Natural killer cell (primary cell): ENCODE measurements at places on chromosomes 5 and 9. TPM values are rescaled to one million over a fixed set of nuclear protein-coding genes. Genes with fewer than 3 reads are reported as not detected.

GRCh38 chr5:90386099-90386710, 23.4 kb downstream of the CETN3 start:
- H3K27ac ChIP-seq: no peak overlapping the region
- H3K4me1 ChIP-seq: no peaks in the 10 kb centered on the region
- peak; percentile 18 for DNase-seq
- no peak overlapping the region for H3K4me3 ChIP-seq
- H3K36me3 ChIP-seq: no peaks in the 10 kb centered on the region

DNA sequence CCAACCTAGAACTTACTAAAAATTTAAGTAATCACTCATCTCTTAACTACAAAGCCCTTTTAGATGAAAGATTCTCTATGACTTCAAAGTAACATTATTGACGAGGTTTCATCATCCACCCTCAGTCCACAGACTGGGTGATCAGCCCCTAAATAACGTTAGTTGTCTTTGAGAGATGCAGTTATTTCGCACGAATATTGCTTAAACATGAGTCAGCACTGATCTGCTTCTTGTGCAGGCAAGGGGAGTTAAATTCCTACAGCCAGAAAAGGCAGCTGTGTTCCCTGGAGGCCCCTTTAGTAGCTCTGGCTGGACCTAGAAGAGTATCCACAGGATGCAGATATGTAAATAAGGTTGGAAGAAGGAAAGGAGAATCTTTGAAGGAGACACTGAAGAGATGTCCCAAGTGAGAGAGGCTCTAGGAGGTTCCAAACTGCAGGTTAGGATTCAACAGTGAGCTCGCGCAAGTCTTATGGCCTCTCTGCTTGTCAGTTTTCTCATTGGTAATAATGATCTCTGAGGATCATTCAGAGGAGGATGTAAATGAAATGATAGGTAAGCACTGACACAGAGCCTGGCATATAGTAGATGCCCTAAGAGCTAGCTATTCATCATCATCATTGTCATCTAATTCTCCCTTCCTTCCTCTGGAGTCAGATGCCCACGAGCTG, 122.2 kb upstream of the MAN2A1 start:
- no peak overlapping the region for H3K27ac ChIP-seq
- no peak overlapping the region for H3K4me3 ChIP-seq
- no peaks in the 10 kb centered on the region for H3K4me1 ChIP-seq

HINT1 gene
- 130 TPM for total RNA-seq

GRCh38 chr9:69178583-69179011, 4.5 kb downstream of the TJP2 start:
- no peak overlapping the region for H3K4me3 ChIP-seq
- peaks cover under 1% of the 10 kb centered on the region for H3K27me3 ChIP-seq
- H3K27ac ChIP-seq: no peak overlapping the region
- H3K36me3 ChIP-seq: no peaks in the 10 kb centered on the region

LCN12 gene
- total RNA-seq: 11.3 TPM

- H3K36me3 ChIP-seq: peaks cover 20% of the 10 kb centered on the region
- DNase-seq: no peak
- H3K4me3 ChIP-seq: no peak overlapping the region
- H3K27me3 ChIP-seq: no peaks in the 10 kb centered on the region
Observed at GRCh38 chr9:111648066-111648465, 13.3 kb upstream of the GNG10 start.

PAEP gene
- total RNA-seq: not detected

- no peaks in the 10 kb centered on the region for H3K36me3 ChIP-seq
- no peaks in the 10 kb centered on the region for H3K27me3 ChIP-seq
- no peak overlapping the region for H3K27ac ChIP-seq
- DNase-seq: no peak
- no peak overlapping the region for H3K4me3 ChIP-seq
Observed at GRCh38 chr5:6504677-6505415, 56.2 kb downstream of the UBE2QL1 start.

ACOT12 gene
- total RNA-seq: not detected

- no peak overlapping the region for H3K27ac ChIP-seq
- H3K4me1 ChIP-seq: peaks cover 20% of the 10 kb centered on the region
- H3K36me3 ChIP-seq: peaks cover 3% of the 10 kb centered on the region
- no peaks in the 10 kb centered on the region for H3K27me3 ChIP-seq
Observed at GRCh38 chr9:95876595-95876994, 1.1 kb downstream of the ERCC6L2 start.

- no peak overlapping the region for H3K4me3 ChIP-seq
- H3K4me1 ChIP-seq: no peaks in the 10 kb centered on the region
- no peak overlapping the region for H3K27ac ChIP-seq
Observed at GRCh38 chr9:370086-370485, 155.4 kb downstream of the DOCK8 start.

DNA sequence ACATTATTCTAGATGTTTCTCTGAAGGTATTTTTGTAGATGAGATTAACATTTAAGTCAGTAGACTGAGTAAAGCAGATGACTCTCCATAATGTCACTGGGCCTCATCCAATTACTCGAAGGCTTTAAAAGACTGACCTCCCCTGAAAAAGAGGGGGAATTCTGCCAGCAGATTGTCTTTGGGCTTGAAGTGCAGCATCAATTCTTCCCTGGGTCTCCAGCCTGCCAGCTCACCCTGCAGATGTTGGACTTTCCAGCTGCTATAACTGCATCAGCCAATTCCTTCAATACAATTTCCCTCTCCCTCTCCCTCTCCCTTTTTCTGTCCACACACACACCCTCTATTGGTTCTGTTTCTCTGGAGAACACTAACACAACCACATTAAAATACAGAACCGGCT, 472.8 kb downstream of the SPOCK1 start:
- no peaks in the 10 kb centered on the region for H3K36me3 ChIP-seq
- H3K27ac ChIP-seq: no peak overlapping the region
- no peaks in the 10 kb centered on the region for H3K4me1 ChIP-seq
- H3K4me3 ChIP-seq: no peak overlapping the region
- no peak for DNase-seq
- H3K27me3 ChIP-seq: no peaks in the 10 kb centered on the region

BAAT gene
- not detected for total RNA-seq

PLAC8L1 gene
- not detected for total RNA-seq

- no peak overlapping the region for H3K27ac ChIP-seq
- no peaks in the 10 kb centered on the region for H3K27me3 ChIP-seq
- no peaks in the 10 kb centered on the region for H3K4me1 ChIP-seq
Observed at GRCh38 chr5:25107853-25108252, 463.1 kb upstream of the CDH10 start.

GRCh38 chr9:13576101-13576500, 296.6 kb upstream of the MPDZ start:
- H3K36me3 ChIP-seq: no peaks in the 10 kb centered on the region
- no peak for DNase-seq
- H3K27ac ChIP-seq: no peak overlapping the region
- no peak overlapping the region for H3K4me3 ChIP-seq
- H3K4me1 ChIP-seq: no peaks in the 10 kb centered on the region
- no peaks in the 10 kb centered on the region for H3K27me3 ChIP-seq

GRCh38 chr9:113343732-113344231, 3.7 kb upstream of the WDR31 start:
- no peaks in the 10 kb centered on the region for H3K36me3 ChIP-seq
- peak; percentile 22 for DNase-seq
- H3K27ac ChIP-seq: no peak overlapping the region
- no peaks in the 10 kb centered on the region for H3K27me3 ChIP-seq

- H3K27me3 ChIP-seq: no peaks in the 10 kb centered on the region
- peaks cover 33% of the 10 kb centered on the region for H3K4me1 ChIP-seq
- no peak overlapping the region for H3K27ac ChIP-seq
Observed at GRCh38 chr5:10759111-10759510, 1.9 kb downstream of the DAP start.

DNA sequence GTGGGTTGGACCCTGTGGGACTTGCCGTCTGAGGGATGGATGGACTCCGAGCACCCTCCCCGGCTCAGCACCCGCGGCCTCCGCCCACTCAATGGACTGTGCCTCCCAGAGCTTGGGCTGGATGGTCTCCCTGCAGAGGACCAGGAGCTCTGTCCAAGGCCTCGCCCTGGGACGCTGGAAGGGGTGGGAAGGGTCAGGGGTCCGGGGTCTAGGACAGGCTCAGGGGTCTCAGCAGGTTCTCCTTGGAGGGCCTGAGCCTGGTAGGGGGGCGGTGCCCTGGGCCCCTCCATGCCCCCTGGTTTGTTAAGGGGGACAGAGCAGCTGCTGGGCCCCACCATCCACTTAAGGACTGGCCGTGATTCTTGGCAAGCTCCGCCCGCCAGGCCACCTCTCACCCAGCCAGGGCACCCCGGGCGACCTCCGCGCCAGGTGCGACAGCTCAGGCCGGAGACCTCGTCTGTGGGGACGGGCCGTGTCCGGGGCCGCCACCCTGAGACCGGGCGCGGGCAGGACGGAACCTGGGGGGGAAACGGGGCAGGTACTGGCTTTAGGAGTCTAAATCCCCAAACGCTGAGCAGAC, 29.2 kb downstream of the EXOC3 start:
- peak overlapping the region; percentile 61 for H3K4me3 ChIP-seq
- H3K27me3 ChIP-seq: peaks cover 17% of the 10 kb centered on the region
- H3K27ac ChIP-seq: no peak overlapping the region
- H3K36me3 ChIP-seq: peaks cover 2% of the 10 kb centered on the region

DNA sequence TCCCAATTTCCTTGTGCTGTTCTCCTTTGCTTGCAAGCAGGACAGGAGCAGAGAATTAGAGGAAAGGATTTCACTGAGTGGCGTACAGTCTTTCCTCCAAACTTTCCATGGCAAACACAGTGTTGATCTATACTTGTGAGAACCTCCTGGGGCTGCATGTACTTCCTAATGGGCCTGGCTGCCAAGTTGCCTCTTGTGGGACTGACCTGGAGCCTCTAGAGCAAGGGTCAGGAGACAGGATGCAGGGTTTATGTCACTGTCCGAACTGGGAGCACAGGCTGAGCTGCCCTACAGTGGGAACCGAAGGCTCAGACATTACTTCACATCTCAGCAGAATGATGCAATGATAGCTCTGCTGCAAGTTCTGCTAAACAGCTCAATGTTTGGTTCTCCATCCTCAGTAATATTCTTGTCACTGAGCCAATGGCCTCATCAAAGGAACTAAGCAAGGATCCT, 102.3 kb downstream of the ENC1 start:
- H3K4me3 ChIP-seq: no peak overlapping the region
- H3K27ac ChIP-seq: no peak overlapping the region
- H3K27me3 ChIP-seq: no peaks in the 10 kb centered on the region

DNA sequence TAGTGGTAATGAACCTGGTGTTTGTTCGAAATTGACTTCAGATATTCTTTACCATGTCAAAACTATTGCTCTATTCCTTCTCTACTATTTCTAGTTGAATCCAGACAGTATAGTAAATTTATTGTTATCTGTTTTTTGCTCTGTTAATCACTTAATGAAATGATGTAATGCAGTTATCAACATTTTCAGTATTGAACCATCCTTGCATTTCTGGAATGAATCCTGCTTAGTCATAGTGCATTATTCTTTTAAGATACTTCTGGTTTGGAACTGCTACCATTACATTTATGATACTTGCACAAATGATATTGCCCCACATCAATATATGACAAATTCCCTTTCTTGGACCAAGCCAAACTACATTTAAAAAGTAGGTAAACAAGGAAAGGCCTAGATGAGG, 554.0 kb upstream of the KLF4 start:
- DNase-seq: no peak
- H3K27me3 ChIP-seq: no peaks in the 10 kb centered on the region
- H3K36me3 ChIP-seq: no peaks in the 10 kb centered on the region
- H3K27ac ChIP-seq: no peak overlapping the region

- no peaks in the 10 kb centered on the region for H3K27me3 ChIP-seq
- no peaks in the 10 kb centered on the region for H3K4me1 ChIP-seq
- H3K27ac ChIP-seq: no peak overlapping the region
- no peak overlapping the region for H3K4me3 ChIP-seq
- H3K36me3 ChIP-seq: no peaks in the 10 kb centered on the region
- DNase-seq: no peak
Observed at GRCh38 chr9:89676281-89676680, 71.5 kb downstream of the GADD45G start.

TMEM215 gene
- total RNA-seq: not detected

SLC46A2 gene
- 0.23 TPM for total RNA-seq

SLC36A2 gene
- not detected for total RNA-seq

DNA sequence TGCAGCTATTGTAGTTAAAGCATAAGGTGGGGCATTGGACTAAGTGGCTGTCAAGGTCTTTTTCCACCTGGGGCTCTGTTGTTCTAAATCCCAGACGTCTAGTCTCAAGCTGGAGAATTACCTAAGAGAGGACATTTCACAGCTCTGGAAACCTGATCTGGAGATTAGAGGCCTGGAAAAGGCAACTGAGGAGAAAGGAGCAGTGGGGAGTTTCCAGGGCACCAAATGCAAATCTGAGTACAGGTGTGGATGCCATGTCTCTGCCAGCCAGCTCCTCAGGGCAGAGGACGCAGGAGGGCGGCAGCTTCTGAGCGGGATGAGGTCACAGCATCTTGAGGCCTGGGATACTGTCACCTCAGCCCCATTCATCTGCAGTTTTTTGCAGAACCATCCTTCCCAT, 65.2 kb downstream of the PPARGC1B start:
- H3K27me3 ChIP-seq: no peaks in the 10 kb centered on the region
- H3K36me3 ChIP-seq: no peaks in the 10 kb centered on the region
- H3K4me1 ChIP-seq: no peaks in the 10 kb centered on the region
- DNase-seq: no peak
- H3K4me3 ChIP-seq: no peak overlapping the region
- no peak overlapping the region for H3K27ac ChIP-seq
